ENCODE measurements at places on chromosomes 12 and 14.

DNA sequence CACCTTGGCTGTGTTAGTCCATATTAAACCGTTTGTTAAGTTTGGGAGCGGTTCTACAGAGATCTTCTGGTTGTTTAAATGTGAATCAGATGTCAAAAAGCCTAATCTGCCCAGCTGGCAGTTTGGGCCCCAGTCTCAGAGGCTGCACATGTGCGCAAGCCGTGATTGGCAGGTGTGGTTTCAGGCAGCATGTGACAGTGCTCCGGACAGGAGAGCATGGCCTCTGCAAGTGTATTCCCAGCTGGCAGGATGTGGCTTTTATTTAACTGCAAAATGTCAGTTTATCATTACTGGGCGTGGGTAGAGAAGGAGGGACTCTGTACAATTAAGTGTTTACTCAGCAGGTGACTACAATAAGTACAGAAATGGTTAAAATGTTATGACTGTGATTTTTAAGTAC, 77.5 kb downstream of the PELI2 start:
- peak; percentile 53 for DNase-seq

DNA sequence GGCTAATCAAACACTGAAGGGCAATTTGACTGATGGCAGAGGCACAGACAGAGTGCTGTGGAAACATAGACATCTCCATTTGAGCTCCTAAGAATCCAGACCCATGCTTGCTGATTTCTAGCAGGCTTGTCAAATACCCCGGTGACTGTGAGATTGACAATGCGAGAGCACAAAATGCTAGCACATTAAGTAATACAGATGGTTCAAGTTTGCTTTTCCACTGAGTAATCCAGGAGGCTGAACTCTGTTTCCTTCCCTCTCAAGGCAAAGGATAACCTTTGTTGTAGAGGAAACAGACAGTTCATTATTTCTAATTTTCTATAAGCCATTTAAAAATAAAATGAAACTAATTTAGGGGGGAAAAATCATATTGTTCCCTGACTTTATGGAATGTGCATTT, 256.5 kb upstream of the CRY1 start:
- DNase-seq = no peak

DNA sequence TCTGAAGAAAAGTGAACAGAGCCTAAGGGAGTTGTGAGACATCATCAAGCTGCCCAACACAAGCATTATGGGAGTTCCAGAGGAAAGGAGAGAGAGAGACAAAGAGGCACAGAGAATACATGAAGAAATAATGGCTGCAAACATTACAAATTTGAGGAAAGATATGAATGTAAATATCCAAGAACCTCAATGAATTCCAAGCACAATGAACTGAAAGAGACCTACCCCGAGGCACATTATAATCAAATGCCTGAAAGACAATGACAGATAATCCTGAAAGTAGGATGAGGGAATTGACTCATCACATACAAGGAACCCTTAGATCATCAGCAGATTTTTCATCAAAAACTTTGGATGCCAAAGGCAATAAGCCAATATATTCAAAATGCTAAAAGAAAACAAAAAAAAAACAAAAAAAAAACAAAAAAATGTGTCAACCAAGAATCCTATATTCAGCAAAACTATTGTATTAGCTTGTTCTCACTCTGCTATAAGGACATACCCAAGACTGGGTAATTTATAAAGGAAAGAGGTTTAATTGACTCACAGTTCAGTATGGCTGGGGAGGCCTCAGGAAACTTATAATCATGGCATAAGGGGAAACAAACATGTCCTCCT, 37.8 kb downstream of the BCL2L14 start:
- no peak for DNase-seq

DNA sequence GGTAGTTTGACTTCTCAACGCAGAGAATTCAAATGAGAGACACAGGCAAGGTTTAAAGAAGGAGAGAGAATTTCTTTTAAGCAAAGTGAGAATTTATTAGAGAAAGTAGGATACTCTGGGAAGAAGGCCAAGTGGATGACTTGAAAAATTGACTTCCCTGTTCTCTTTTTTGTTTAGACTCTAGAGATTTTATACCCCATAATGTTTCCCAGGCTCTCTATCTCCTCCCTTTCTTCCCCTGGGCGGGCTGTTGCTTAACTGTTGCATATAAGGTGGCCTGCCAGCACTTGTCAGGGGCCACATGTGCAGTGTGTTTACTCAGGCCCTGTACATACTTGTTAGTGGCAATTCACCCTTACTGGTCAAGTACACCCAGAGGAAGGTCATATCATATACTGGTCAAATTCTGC, 403.7 kb downstream of the SLC6A15 start:
- DNase-seq = no peak

- DNase-seq = no peak
Observed at GRCh38 chr12:25368557-25368956, 117.8 kb upstream of the KRAS start.

GRCh38 chr14:97113339-97113738, 316.2 kb downstream of the VRK1 start:
- no peak for DNase-seq

- DNase-seq = no peak
Observed at GRCh38 chr14:82724316-82724715, 1190.7 kb upstream of the SEL1L start.

GRCh38 chr14:68261092-68261842, 441.7 kb downstream of the RAD51B start:
- DNase-seq = no peak

DNA sequence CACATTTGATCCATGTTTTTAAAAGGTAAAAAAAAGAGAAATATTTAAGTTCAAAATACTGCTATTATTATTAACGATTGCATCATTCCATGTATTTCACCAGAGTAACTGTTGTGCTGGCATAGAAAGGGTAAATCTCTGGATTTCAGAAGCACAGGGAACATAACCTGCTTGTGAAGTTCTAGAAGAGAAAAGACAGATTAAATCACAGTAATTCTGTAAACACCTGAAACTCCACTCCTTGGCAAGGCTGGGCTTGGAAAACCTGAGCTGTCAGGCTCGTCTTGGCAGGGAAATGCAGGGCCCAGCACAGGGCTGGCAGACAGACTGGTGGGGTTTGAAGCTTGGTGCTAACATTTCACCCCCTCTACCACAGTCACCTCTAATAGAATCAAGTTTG, 35.1 kb downstream of the SVOP start:
- DNase-seq = no peak

- DNase-seq = no peak
Observed at GRCh38 chr12:94263905-94264561, 115.7 kb downstream of the PLXNC1 start.

DNA sequence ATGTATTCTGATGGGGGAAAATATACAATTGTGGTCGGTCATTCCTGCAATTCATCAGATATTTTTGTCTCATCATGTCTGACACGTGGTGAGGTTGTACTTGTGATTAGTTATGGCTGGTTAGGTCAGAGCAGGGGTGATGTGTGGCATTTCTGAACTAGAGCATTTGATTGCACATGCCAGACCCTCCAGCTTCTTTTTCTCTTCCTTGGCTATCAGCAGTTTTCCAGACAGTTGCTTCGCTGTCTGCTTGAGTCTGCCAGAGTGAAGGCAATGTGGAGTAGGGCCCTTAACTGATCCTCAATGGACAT, 25.9 kb downstream of the TMEM117 start:
- no peak for DNase-seq

GRCh38 chr14:64349741-64350490, 38.2 kb upstream of the MTHFD1 start:
- DNase-seq = no peak

GRCh38 chr14:64569138-64569631, 19.4 kb downstream of the PPP1R36 start:
- DNase-seq = no peak

GRCh38 chr14:103122947-103123633, at the start of gene TNFAIP2:
TSS of gene TNFAIP2 (plus strand) at chr14:103123461. CDS start at chr14:103126458, 2,997 bp downstream.
- no peak for DNase-seq

GRCh38 chr14:59704054-59704645, 127.5 kb upstream of the CCDC175 start:
- no peak for DNase-seq

GRCh38 chr14:97407701-97408407, 610.7 kb downstream of the VRK1 start:
- peak; percentile 24 for DNase-seq

DNA sequence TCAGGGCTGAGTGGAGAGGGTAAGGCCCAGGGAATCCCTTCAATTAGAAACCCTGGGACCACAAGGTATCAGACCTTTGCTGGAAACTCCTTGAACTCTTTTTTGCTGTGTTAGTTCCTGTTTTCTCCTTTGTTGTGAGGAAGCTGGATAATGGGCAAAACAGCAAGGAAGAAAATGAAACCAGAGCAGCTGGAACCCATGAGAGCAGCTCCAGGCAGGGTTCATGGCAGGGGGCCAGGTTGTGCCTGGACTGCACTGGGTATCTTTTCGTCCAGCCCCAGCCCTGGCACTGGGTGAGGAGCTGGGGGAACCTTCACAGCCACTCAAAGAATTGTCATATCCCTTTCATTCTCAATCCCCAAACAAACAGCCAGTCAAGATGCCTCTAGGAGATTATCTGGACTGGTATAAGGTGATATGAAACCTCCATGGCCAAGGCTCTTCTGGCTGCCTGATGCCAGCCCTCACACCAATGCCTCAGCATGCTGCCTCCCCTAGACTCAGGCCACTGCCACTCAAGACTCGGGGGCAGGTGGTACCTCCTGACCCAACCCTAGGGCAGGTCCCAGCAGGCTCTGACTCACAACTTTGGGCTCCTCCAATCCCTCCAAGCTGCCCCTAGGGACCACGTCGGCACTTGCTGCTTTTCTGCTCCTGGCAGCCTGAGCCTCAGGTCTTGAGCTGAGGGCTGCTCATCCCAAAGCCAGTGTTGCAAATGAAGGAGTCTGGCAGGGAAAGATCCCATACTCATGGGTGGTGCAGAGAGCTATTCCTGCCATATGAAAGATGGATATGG, 16.5 kb downstream of the FAM186B start:
- DNase-seq = no peak

GRCh38 chr12:42039577-42039976, 105.1 kb downstream of the GXYLT1 start:
- no peak for DNase-seq

DNA sequence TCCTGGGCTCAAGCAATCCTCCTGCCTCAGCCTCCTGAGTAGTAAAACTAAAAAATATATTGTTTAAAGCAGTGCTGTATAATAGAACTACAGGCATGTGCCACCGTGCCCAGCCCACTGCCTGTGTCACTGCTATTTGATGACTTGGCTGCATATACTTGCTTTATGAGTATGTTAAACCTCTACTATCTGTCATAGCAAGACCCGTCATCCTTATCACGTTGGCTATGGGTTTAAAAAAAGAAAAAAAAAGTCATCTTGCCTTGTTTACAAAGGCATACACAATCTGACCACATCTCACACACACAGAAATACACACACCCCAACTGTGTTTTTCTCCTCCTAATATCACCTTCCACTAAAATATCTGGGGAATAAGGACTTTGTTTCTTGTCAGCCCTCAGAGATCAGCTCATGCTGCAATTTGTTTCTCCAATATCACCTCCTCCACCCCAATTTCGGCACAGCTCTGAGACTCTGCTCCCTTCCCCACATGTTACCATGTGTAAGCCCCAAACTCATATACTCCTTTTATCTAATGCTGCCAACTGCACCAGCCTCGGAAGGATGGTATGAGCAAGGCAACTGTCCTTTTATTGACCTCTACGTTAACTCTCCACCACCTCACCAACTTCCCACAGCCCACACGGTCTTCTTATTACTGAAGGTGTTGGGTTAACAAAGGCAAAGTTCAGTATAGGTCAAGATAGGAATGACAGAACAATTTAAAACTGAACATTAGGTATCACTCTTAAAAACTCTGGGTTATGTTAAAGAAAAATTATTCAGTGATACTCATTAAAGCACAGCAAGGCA, 802 bp upstream of the TMPRSS12 start:
- DNase-seq = no peak

- no peak for DNase-seq
Observed at GRCh38 chr12:80050236-80050635, 49.1 kb upstream of the OTOGL start.

DNA sequence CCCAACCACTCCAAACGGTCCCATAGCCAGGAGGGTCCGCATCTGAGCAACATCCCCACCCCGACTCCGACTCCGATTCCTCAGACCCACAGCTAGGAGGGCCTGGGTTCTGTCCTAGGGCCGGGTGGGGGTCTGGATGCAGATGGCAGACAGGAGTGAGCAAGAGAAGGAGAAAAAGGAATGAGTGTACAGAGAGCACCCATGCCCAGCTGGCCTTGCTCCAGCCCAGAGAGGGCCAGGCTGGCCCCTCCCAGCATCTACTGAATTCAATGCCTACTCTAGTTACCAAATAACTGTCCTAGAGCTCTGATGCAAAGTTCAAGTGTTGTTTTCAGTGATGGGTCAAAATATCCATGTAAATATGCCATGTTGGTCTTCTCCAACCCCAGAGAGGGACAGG, 40.8 kb downstream of the VDR start:
- DNase-seq = no peak

DNA sequence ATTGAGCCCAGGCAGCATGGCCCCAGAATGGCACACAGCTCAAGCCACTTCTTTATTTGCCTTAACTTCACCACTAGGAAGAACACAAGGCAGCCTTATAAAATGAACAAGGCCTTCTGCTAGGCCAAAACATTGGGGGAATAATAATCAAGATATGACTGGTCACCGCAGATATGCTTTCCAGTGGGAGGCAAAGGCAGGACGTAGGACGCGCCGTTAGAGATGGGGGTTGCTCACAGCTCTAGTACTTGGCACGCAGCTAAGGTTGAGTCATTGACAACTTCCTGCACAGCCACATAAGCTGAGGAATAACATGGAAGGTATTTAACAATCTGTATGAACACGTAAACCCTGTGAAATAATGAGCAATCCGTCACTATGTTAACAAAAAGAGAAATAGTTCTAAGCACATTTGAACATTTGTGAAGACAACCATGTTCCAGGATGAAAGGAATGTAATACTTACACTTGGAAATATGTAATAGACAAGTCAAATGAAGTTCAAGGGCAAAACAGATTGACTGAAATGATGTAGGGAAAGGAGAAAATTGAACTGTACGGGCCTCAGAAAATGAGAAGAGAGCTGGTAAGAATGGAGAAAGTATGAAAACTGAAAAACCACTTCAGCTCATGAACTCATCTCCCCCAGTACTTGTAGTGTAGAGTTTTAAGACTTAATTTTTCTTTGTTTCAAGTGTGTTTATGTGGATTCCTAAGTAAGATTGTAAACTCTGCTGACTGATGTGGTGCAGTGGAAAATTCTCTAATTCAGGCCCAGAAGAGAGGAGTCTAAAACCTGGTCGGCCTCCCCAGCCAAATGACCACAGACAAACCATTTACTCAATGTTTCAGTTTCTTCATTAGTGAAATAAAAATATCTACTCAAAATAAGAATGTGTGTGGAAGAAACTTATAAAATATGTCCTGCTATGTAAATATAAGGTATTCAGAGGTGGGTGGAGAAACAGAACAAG, 59.3 kb upstream of the CCDC91 start:
- peak; percentile 46 for DNase-seq
